ENCODE measurements at places on chromosomes 5 and 9.

- no peak for DNase-seq
Measured at GRCh38 chr9:6680797-6681146, 35.2 kb upstream of the GLDC start.

DNA sequence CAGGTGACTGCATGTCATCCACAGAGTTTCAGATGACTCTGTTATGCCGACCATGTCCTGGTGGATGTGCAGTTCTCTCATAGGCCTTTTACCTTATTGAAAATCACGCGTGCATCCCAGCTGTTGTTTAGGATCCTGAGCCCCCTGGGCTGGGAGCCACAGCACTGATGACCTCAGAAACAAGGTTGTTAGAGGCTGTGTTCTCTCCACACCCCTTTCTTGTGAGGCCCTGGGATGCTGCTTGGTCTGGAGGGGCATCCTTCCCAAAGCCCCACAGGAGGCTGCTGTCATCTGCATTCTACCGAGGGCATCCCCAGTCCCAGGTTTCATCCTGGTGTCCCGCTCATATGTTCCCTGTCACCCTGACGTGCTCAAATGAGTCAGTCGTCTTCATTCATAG lies 76.5 kb upstream of the IRX4 start:
- DNase-seq, result no peak

- DNase-seq, result no peak
Measured at GRCh38 chr5:42749020-42749419, 7.6 kb upstream of the CCDC152 start.

DNA sequence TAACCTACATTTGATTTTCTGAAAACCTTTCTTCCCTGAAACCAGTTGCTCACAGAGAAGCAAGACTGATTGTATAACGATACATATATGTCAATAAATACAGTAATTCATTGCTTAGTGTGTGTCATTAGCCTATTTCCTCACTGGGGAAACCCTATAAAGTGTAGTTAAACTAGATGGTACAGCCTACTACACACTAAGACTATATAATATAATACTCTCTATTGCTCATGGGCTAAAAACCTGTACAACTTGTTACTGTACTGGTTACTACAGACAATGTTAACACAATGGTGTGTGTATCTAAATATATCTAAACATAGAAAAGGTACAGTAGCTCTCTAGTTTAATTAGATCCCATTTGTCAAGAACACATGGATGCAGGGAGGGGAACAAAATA lies 181.2 kb downstream of the CDH18 start:
- no peak for DNase-seq

GRCh38 chr5:122435761-122436160 lies 123.7 kb downstream of the SNCAIP start:
- DNase-seq, result no peak

DNA sequence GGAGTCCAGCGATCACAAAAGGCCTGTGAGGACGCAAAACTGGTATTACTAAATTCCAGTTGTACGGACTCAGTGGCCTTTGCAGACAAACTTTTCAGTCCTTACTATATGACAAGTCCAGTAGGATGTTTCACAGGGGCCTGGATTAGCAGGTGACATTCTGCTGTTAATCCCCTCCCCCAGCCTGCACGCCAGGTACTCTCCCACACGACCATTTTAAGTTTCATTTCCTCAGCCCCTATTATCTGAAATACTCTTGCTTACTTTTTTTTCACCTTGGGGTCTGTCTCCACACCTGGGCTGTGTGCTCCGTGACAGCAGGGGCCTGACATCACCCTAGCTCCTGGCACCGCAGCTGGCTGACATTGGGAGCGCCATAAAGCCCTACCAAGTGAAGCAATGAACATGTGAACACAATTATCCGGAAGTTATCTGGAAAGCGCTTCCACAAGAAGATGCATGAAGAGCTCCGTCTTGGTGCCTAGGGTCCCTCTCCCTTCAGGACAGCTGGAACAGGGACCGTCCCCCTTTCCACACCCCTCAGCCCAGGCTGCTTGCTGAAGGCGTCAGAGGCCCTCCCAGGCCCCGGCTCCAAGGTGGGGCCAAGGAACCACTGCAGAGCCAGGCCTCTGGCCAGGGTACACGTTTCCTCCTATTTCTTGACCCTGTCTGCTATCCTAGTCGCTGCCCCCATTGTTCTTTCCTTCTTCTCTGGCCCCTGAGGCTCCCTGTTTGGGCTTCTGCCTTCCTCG lies 39.7 kb upstream of the ZNF622 start:
- DNase-seq, result no peak

DNA sequence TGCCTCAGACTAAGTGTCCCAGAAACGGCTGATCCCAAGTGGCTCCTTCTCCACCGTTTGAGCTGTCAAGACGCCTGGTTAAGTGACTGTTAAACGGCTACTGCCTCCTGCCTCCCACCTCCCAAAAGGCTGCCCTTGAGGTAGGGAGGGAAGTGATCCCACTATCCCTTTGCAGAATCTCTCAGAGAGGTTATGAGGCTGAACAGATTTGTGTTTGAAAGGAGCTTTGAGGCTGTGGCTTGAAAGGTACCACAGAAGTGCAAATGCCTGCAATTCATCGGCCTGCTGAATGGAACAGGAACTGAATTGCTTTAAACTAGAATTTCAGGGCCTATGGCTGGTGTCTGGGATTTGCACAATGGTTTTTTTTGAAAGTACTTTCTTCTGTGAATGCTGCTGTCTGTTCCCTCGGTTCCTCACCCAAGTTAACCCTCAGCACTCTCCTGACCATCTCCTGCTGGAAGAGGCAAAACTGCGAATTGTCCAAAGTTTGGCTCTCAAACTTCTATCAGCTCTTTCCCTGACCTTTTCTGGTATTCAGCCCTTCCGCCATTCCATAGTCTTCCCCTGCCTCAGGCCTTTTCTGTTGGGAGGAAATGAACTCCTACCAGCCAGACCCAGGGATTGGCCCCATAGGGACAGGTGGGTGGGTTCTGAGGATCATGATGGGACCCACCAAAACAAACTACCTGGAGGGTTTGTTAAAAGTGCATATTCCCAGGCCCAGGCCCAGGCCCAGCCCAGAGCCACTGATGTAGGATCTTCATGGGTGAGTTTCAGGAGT lies 453.3 kb downstream of the KDM4C start:
- DNase-seq, result no peak

DNA sequence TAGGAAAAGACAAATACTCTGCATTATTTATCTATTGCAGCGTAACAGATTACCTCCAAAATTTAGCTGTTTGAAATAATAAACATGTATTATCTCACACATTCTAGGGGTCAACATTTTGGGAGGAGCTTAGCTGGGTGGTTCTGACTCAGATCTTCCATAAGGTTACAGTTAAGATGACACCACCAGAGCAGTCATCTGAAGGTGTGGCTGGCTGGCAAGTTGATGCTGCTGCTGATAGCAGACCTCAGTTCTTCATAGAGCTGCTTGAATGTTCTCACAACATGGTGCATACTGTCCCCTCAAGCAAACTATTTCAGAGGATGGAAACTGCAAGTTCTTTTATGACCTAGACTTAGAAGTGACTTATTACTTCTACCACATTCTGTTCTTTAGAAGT lies 146.3 kb upstream of the FSTL4 start:
- DNase-seq, result no peak

DNA sequence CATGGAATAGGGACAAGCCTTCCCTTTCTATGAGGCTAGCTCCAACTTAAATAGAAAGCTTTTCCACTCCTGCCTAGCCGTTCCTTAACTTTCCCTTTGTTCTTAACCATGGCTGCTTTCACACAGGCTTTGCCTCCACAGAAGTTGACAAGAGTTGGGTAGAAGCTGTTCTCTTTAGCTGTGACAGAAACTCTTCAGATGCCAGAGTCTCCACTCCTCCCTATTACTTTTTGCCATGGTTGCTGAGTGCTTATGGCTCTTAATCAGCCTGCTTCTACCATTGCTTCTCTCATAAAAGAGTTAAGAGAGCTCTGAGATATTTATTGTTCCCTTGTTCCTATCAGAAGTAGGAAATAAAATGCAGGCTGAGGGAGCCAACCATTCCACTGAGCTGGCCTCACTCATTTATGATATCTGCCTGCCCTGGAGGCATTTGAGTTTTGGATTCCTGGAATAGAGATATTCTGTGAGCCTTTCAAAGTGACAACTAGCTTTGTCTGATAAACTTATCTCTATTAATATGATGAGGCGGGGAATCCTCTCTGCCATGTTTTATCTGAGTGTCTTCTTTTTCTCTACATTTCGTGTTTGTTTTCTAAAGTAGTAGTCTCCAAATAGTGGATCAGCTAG lies 162.6 kb downstream of the DMAC1 start:
- DNase-seq, result no peak
